Mononuclear cell (primary cell): ENCODE measurements at places on chromosomes 4 and X. TPM values are rescaled to one million over a fixed set of nuclear protein-coding genes. Genes with fewer than 3 reads are reported as not detected.

Gene DKK2
- not detected for total RNA-seq

Gene DCUN1D4
- total RNA-seq, result 55.0 TPM

Gene INPP4B
- total RNA-seq, result 46.9 TPM

Gene YTHDC1
- total RNA-seq, result 283 TPM

Gene WDR45
- 48.7 TPM for total RNA-seq
